IgD-negative memory B cell (primary cell): ENCODE measurements at places on chromosomes 7 and 10. TPM values are rescaled to one million over a fixed set of nuclear protein-coding genes. Genes with fewer than 3 reads are reported as not detected.

Gene TUBAL3
- polyA plus RNA-seq, result not detected

Gene KIAA1549
- polyA plus RNA-seq, result not detected

Gene ADO
- 3.4 TPM for polyA plus RNA-seq

Gene UPK3B
- polyA plus RNA-seq, result not detected

Gene SEMA3E
- polyA plus RNA-seq, result not detected

Gene DKK1
- polyA plus RNA-seq, result not detected

Gene PLA2G12B
- polyA plus RNA-seq, result not detected

Gene DDC
- not detected for polyA plus RNA-seq
